NCI-H748 treated with DMSO at 0.1 percent for 48 hours (cell line): ENCODE measurements at places on chromosomes 7 and 10.

GRCh38 chr7:17590221-17590620 lies 291.8 kb downstream of the AHR start:
- DNase-seq = no peak

DNA sequence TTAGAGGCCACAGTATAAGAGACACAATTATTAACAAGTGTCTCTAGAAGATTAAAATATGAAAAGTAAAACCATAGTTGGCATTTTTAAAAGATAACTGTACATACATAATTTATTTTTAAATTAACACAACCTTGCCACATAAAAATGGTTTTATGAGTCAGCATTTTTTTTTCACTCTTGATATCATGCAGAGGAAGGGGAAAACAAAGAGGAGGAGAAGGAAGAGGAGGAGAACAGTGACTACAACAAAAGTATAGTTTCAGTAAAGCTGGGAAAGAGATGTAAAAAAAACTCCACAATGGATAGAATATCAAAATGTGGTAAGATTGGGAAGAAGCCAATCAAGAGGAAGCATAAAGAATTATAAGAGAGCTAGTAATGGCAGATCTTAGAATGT lies 34.0 kb downstream of the CH25H start:
- no peak for DNase-seq

GRCh38 chr7:127916735-127917134 lies 114.5 kb downstream of the LRRC4 start:
- DNase-seq = no peak

DNA sequence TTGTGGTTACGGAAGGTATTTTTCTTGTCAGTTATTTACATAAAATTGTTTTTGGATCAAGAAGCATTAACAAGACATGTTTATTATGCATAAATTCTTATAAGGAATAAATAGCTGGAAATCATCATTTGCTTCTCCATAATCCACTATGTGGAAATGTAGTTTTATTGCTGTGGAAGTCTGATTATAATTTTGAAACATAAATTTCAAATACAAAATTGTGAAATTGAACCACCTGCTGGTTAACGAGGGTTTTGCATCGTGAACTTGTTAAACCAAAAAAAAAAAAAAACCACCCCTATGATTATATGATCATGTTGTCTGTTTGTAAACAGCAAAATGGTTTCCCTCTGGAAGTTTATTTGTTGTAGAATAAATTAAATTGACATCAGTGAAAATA lies 25.9 kb downstream of the ABRAXAS2 start:
- no peak for DNase-seq

DNA sequence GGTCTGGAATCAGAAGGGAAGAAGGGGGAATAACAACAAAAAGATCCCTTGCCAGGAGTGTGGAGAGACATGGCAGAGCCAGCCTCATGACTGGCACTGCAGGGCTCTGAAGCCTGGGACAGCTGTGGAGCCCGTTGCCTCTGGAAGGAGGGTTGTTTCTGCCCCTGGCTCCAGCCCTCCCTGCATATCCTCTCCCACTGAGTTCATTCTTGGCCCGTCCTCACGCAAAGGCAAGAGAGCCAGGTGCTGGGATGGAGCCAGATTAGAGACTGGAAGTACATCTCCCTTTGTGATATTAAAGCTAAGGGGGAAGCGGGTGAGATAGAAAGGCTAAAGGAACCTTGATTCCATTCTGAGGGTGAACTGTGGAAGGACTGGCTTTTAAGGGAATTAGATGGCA lies 141.5 kb upstream of the NPVF start:
- DNase-seq = no peak

GRCh38 chr7:135330088-135330487 lies 96.5 kb downstream of the STRA8 start:
- no peak for DNase-seq

GRCh38 chr10:97140902-97141745 lies 44.6 kb downstream of the SLIT1 start:
- no peak for DNase-seq

- DNase-seq = no peak
Measured at GRCh38 chr10:120428754-120429153, 28.3 kb upstream of the PLPP4 start.

DNA sequence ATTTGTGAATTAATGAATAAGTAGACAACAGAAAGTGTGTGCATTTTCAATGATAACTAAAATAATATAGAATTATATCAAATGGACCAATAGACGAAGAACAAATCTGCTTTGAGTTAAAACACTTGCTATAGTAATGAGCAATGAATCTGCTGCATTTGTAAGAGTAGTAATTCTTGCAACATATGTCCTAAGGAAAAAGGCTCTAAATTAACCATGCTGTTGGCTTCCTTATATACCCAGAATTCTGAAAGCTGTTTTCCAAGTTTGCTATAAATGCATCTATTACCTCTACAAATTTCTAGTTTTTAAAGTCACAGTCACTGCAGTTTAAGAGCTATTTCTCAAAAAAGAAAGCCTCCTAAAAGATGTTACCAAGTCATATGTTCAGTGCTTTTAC lies 20.5 kb upstream of the ANLN start:
- DNase-seq = no peak

- DNase-seq = no peak
Measured at GRCh38 chr10:117471344-117471874, 71.1 kb upstream of the EMX2 start.

DNA sequence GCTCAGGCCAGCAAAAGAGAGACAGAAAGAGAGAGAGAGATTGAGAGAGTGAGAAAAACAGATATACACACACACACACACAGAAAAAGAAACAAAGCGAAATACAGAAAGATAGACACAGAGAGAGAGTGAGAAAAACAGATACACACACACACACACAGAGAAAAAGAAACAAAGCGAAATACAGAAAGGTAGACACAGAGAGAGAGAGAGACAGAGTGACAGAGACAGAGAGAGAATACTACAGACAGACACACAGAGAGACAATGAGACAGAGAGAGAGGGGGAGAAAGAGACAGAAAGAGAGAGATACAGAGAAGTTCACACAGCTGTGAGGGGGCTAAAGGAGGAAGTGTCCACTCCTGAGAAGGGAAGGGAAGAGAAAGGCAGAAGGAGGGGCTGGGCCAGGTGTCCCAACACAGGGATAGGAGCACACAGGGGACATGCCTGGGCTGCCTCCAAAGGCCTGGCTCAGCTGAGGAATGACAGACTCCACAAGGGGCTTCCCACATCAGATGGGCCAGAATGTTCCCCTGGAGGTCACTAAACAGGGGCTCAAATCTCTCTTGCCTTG lies 4.3 kb downstream of the GCK start:
- no peak for DNase-seq

- peak; percentile 98 for DNase-seq
Measured at GRCh38 chr7:122884186-122884585, 2.1 kb downstream of the CADPS2 start.

GRCh38 chr7:107486041-107486440 lies 16.2 kb downstream of the GPR22 start:
- DNase-seq = no peak

DNA sequence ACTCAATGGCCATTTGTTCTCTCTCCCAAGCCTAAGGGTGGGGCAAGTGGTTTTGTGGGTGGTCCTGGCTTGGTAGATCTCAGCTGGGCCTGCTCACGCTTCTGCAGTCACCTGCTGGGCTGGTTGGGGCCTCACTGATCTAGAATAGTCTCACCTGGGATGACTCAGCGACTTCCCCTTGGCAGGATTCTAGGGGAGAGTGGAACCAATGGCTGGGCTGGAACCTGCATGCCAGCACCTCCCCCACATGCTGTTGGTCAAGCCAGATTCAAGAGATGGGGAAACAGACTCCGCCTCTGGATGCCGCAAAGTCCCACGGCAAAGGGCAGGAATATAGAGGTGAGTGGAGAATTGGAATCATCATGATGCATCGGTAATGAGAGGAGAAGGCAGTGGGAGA lies 292.9 kb upstream of the NPVF start:
- no peak for DNase-seq

GRCh38 chr10:50552771-50553535 lies 70.8 kb downstream of the SGMS1 start:
- no peak for DNase-seq

- DNase-seq = no peak
Measured at GRCh38 chr10:24826009-24826408, 102.3 kb upstream of the ARHGAP21 start.

DNA sequence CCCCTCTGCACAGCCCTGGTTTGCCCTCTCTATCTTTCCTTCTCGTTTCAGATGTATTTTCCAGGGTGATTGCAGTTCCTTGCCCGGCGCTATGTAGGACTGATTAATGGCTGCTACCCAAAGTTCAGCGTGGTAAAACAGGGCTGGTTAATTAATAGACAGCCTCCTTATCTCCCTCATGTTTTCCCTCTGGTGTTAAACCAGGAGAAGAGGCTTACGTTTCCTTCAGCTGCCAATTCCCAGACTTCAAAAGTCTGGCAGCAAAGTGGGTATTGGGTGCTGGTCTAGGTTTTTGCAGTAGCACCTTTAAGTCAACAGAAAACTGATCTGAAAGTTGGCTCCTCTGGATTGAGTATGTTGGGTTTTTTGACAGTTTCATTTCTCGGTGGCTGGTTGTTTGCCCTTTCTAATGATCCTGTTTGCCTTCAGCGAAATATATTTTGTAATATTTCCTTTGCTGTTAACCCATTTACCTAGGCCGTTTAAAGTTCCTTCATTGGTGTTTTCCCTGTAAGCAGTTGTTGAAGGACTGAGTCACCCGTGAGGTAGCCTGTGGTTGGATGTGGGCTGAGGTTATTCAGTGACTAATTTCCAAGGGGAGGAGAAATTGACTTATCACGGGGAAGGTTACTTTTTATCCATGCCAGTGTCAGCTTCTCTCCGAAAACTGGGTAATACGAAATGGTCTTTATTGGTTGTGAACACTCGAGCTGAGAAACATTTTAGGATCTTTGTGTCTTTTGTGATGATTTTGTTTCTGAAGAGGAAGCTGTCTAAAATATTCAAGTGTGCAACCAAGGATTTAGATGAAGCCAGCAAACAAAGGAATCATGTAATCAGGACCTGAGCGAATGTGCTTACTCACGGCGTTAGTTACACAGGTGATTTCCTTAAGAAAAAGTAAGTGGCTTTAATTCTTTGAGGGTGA lies 257.2 kb downstream of the KIAA1217 start:
- DNase-seq = no peak

DNA sequence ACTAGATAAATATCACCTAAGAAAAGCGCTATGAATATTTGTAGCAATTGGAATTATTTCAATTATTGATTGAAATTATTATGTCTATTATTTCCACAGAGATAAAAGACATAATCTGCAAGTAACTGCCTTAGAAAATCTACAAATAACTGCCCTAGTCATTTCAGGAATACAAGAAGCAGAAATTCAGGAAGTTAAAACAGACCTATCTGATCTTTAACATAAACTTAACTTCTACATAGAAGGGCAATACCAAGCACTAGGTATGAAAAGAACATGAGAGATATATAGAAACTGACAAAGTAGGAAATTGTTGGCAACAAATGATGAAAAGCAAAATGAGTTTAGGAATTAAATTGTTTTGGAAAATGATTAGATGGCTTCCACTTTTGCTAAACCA lies 31.8 kb upstream of the AKR1B10 start:
- no peak for DNase-seq

DNA sequence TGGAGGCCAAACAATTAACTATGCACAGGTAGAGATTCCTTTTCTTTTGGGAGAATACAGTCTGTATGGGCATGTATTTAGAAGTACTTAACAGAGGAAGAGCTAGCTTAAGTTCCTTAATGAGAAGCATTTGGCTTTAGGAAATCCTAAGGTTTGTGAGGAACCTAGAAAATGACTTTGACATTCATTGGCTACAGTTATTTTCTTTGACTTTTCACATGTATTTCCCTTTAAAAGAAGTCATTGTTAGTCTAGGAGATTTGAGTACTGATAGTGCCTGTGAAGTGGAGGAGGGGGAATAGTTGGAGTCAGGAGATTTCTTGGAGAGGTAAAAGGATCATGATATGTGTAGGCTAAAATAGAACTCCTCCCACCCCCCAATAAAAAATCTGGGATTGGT lies 3.6 kb downstream of the HELLS start:
- DNase-seq = no peak

DNA sequence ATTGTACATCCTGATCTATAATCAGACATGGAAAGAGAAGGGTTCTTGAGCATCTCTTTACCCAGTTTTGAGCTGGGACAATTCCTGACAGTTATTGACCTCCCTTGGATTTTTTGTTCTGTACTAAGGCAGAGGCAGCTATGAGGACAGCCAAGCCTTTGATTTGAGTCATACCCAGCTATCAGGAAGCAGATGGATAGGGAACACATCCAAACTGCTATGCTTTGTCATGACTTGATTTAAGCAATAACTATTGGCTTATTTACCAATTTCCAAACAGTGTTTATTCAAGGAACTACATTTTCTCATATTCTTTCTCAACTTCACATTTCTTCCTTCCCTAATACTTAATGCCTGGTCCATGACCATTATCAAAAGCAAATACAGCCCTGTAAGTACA lies 396.4 kb upstream of the STEAP1 start:
- no peak for DNase-seq

GRCh38 chr10:4851846-4852245 lies 25.8 kb downstream of the AKR1E2 start:
- DNase-seq = no peak

DNA sequence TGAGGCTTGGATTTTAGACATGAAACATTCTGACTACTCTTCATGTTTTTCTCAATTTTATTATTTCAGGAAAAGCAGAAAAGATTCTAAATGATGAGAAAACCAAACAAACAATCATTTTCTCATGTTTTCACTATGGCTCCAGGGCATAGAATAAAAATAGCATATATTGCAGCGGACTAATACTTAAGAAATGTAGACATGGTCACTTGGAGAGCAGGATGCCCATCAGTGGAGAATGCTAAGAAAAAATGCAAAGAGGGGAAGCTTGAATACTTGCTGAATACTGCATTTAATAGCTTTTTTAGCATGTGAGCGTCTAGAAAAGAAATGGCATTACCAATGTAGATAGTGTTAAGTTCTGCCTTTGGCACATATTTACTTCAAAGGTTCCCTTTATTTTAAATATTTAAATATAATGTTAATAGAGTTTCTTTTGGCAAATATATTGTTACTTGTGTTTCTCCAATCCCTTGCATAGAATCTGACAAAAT lies 107.9 kb downstream of the PPP1R17 start:
- no peak for DNase-seq

- DNase-seq = no peak
Measured at GRCh38 chr10:86646532-86646931, 7.8 kb upstream of the OPN4 start.

DNA sequence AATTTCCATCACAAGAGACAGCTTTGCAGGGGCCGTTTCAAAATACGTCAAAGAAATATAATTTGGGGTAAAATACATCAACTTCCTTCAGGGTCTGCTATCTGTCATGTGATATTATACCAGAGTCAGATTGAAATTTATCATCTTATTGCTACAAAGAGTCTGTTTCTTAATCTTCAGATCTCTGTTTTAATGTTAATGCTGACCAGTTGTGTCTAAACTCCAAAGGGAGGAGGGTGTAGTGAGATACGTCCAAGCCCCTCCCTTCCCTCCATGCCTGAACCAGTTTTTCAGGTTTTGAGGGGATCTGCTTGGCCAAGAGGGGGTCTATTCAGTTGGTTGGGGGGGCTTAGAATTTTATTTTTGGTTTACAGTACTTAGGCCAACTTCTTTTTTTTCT lies 891.6 kb downstream of the GRM8 start:
- DNase-seq = no peak

- DNase-seq = no peak
Measured at GRCh38 chr10:132011024-132011423, 29.3 kb upstream of the BNIP3 start.
